ENCODE measurements at places on chromosomes 6 and 20.
A peak's percentile ranks its signal among the peaks of the same experiment; 100 is the strongest.

DNA sequence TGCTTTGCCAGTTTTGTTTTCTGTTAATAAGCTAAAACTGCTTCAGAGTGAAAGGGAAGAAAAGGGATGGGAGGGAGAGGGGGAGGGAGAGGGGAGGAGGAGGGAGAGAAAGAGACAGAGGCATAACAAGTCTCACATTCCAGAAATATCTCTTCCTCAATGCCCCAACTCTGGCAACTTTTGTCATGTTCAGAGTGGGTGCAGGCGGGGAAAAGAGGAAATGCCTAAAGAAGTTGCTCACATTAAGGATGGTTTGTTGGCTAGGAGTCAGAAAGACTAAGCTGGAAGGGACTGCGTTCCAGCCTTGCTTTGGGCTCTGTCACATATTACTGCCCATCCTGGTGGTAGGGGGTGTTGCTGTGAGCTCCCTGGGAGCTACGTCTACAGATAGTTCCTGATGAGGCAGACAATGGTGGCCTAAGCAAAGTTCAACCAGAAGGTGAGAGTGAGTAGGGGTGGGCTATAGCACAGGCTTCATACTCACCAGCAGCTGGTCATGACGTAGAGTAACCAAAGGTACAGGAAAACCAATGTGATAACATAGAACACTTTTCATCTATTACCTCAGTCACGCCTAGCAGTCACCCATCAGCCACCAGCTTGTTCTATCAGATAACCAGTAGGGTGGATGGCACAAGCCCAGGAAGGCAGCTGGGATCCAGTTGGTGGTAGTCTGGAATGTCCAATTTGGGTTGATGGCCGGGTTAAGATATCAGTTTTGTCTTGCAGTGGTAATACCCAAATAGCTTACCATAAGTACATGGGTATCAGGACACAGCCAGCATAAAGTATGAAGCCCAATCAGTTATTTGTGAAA is 2.1 kb downstream of the TSPYL4 start:
- DNase-seq: peak; percentile 96

- no peak for DNase-seq
These were observed 60.2 kb upstream of the ZFP64 start for GRCh38 chr20:52251827-52252226.

DNA sequence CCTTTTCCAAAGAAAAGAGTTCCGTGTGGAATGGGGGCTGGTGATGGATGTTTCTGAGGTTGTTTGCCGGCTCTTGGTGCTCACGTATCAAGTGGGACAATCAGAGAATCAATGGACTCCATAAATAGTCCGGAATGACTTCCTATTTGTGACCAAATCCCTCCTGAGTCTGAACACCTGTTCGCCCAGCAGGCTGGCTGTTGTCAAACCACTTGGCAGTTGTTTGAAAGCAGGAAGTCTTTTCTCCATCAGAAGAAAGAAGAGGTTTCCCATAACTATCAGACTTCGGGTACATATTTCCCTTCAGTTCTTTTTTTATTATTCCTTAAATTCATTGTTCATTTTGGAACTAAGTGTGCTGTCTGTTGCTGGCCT is 154.7 kb upstream of the RIN2 start:
- no peak for DNase-seq

DNA sequence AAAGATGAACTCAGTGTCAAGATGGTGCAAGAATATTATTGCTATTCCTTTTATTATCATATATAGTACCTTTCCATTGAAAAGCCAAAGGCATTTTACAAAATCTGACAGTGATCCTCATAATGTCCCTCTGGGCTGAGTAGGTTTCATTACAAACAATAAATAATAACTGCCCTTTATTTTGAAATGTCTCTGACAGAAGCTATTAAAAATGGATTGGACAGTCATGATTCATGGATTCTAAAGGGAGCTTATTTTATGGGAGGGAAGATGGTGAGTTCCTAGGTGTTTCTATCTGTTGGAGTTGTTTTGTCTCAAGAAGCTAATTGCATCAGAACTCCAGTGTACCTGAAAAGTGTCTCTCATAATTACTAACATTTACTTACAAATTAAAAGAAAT is 30.4 kb upstream of the HDAC2 start:
- no peak for DNase-seq

GRCh38 chr6:161389756-161390155 is 115.9 kb upstream of the AGPAT4 start:
- no peak for DNase-seq

DNA sequence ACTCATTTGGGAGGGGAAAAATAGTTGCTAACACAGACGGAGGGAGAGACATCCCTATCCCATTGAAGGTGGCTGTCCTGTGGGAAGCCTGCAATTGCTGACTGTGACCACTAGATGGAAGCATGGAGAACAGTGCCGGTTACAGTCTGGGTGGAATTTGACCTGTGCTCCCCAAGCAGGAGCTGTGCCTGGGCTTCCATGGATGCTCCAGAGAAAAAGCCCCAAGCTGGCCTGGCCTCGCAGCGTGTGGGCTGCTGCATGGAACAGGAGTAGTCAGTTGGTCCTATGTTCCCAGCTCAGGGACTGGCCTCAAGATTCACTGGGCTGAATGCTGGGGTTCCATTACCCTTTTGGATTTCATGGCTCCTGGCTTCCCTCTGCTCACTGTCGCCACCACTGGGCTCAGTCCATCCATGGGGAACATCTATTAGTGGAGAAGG is 116.3 kb upstream of the CHD6 start:
- DNase-seq: peak; percentile 28

DNA sequence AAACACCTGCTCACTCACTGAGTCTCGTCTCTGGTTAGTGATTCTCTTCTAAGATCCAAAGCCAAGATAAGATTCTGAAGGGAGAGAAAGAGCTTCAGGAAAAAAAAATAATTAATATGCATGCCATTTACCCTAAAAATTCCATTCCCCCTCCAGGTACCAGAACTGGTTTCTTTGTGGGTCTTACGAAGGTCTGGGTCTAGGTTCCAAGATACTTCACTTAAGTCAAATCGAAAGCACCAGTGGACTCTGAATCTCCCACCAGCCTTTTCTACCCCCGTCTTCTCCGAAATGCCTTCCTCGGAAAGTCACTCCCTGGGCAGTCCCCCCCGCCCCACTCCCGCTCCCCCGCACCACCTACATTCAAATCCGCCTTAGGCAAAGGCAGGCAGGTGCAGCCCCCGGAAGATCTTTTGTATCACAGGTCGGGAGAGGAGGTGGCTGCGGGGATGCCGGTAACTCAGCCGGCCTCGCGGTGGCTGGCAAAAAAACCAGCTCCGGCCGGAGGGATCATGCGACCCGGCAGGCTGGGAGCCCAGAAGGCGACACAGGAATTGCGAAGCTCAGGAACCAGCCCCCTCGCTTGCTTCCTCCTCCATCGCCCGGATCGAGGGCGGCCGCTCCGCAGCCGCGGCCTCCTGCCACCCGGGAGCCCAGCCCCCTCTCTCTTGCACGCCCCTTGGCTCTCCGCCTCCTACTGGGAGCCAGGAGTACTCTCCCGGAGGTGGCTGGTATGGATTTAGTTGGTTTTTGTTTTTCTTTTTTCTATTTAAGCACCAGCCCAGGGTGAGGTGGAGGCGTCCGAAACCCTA is at the start of gene BCL2L1:
Gene BCL2L1 (minus strand): TSS at position 612 of the 812 bp plus-strand sequence. CDS start 650 bp downstream, outside the sequence.
- DNase-seq: peak; percentile 85

DNA sequence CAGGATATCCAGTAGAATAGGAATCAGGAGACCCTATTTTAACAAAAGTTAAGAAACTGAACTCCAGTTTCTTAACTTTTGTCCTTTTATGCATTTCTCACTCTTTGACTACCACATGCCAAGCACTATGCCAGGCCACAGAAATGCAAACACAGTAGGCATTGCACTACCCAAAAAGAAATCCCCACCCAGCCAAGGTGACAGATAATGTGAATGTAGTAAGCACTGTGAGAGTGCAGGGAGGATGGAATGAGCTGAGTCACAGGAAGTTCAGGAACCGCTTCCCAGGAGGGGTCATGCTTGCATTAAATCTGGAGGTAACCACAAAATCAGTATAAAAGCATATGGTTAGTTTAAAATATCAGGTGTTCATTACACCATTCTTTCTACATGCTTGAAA is 20.1 kb upstream of the FAM83C start:
- DNase-seq: peak; percentile 91
